ENCODE measurements at places on chromosomes 13 and 19.

DNA sequence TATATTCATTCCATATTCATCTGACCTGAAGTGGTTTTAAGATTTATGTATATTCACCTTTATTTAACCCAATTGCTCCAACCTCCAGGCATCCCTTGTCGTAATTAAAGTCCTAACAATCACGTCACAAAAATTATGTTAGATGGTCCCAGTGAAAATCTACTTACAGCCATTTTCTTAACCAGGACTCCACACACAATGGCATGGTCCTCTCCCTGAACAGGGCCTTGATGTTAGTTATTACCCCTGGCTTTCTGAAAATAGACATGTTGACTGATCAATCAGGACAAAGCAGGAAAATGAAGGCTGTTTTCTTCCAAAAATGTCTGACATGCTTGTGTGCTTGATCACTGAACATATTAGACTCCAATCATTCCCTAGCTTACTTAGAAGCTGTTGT lies 542.7 kb upstream of the SLITRK5 start:
- DNase-seq, result no peak

GRCh38 chr13:106455777-106456176 lies 79.7 kb downstream of the EFNB2 start:
- DNase-seq, result no peak

GRCh38 chr13:30418075-30418716 lies 4.1 kb upstream of the UBE2L5 start:
- no peak for DNase-seq

DNA sequence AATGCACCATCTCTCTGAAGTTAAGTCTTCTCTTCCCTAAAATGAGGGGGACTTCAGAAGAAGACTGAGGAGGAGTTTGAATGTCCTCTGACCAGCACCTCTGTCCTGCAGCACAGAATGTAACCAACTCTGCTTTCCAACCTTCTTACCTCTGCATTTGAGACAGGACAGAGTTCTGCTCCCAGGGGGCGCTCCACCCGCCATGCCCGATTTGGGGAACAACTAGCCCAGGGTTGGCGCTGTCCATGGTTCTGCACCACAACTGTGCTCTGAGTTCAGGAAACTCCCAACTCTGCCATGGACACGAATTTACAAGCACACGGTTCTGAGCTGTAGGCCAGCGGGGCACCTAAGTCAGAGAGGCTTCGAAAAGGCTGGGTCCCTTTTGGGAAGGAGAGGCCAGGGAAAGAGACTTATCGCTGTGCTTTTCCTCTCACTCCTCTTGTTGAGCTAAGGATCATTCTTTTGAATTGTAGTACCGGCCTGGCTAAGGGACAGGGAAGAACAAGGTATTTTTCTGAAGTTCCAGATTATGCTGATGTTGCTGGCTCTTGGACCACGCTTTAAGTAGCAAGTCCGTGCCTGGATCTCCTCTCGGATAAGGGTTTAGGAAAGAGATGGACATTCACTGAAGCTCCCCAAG lies 22.2 kb downstream of the SIGLEC5 start:
- DNase-seq, result peak; percentile 36

DNA sequence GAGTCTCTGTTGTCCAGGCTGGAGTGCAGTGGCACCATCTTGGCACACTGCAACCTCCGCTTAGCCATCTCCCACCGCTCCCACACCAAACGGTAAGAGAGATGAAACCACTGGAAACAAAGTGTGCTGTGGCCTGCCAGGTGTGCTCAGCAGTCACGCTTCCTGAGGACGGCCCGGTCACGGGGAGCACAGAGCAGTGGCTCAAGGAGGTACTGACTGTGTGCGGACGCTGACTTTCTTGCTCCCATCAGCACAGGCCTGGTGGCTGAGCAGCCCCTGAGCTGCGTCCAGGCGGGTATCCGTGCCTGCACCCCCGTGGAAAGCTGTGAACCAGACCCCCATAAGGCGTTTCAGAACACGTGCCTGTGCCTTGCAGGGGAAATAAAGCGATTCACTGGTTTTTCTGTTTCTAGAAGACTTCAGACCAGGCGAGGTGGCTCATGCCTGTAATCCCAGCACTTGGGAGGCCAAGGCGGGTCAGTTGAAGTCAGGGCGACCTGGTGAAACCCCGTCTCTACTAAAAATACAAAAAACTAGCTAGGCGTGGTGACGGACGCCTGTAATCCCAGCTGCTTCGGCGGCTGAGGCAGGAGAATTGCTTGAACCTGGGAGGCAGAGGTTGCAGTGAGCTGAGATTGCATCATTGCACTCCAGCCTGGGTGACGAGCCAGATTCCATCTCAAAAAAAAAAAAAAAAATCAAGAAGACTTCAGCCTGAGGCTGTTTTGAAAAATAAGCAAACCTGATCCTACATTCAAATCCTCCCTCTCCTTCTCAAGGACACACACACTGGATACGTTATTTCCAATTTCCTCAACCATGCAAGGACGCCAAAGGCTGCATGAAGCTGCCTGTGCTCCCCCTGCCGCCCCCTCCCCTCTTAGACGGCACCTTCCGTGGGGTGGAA lies 25.5 kb downstream of the ADPRHL1 start:
- DNase-seq, result no peak

DNA sequence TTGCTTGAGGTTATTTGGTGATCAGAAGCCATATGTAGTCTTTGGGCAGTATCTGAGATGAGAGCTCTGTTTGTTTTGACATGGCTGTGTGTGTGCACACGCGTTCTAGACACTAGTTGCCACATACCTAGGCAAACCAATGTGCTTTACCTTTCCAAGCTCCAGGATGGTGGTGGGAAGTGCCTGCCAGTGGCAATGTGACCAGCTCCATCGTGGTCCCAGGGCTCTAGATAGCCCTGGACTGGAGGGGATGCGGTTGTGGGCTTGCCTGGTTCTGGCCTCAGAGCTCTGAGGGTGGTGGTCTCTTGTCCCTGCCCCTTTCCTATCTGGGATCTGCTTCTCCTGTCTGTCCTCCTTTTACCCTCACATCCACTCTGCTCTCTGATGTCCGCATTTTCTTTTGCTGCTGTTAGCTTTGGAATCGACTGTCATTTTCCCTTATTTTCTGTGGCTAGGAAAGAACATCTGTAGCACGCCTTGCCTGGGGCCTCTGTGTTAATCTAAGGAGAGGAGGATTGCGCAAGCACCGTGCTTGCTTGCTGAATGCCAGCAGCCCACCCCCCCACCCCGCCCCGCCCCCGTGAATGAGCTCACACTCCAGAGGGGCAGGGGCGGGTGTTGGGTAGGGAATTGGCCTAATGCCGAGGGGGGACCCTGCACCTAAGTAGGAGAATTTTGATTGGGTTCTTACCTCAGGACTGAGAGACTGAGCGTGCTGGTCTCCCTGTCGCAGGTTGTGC lies 89.5 kb downstream of the ARHGEF7 start:
- DNase-seq, result no peak

DNA sequence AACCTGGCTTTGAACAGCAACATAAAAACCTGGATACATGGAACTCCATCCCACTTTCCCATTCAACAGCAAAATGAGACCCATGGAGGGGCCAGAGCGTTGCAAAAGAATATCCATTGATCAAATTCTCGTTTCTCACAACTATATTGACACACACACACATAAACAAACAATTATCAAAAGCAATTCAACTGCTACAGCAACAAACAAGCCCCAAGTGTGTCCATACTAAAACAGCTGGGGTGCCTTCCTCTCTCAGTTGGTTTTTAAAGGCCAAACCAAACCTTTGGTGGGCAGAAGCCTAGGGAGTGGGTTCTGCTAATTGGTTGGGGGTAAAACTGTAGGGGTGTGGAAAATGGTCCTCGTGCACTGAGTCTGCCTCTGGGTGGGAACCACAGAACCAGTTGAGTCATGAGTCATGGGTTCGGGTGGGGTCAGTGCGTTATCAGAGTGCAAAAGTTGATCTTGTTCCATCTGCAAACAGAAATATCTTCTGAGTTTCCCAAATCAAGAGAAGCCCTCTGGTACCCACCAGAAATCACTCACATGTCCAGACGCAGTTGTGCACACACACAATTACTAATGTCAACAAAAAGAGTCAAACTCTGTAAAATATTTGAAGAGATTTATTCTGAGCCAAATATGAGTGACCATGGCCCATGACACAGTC lies 18.5 kb downstream of the GPR42 start:
- DNase-seq, result peak; percentile 59

GRCh38 chr13:37225414-37226070 lies 120.1 kb upstream of the CSNK1A1L start:
- peak; percentile 50 for DNase-seq

- peak; percentile 66 for DNase-seq
Measured at GRCh38 chr19:1131718-1132551, 28.1 kb downstream of the GPX4 start.

GRCh38 chr13:98445340-98446233 lies 131.3 kb downstream of the STK24 start:
- peak; percentile 32 for DNase-seq

DNA sequence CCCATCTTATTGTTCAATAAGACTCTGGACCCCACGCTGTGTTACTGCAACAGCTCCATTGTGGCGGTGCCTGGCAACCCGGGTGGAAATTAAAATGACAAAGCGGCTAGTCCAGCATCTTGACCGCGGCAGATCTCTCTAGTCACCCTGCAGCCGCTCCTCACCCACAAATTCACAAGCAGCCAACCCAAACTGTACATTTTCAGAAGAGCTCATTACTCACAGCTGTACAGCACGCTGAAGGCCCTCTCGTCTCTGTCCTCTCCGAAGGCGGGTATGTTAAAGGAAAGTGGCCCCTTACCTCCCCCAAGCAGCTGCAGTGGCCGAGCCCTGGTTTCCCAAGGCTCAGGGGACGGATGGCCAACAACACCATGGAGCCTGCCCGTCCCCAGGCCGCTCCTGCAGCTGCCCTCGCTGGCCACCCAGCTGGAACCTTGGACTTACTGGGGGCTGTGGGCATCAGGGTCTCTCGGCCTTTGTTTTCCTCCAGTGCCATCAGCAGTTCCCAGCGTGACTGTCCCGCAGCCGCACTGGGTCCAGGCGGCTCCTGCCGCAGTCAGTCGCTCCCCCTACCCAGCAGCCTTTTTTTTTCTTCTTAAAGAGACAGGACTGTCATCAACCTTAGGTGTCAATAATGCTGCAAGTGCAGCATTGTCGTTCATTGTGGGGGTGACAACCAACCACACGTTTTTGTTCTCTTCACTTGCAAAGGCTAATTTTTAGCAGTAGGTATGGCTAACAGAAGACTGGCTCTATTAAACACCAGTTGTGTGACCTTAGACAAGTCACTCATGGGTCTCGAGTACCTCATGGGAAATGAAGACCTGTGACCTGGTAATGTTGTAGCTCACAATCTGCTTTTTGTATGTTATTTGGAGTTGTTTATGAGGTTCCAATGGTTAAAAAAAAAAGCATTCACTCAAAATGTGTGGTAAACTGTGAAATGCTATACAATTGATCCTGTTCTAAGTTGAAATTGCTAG lies at the start of gene SACS:
Gene SACS (minus strand): TSS at position 532 of the 983 bp plus-strand sequence. CDS start 22,463 bp downstream, outside the sequence.
- peak; percentile 24 for DNase-seq

DNA sequence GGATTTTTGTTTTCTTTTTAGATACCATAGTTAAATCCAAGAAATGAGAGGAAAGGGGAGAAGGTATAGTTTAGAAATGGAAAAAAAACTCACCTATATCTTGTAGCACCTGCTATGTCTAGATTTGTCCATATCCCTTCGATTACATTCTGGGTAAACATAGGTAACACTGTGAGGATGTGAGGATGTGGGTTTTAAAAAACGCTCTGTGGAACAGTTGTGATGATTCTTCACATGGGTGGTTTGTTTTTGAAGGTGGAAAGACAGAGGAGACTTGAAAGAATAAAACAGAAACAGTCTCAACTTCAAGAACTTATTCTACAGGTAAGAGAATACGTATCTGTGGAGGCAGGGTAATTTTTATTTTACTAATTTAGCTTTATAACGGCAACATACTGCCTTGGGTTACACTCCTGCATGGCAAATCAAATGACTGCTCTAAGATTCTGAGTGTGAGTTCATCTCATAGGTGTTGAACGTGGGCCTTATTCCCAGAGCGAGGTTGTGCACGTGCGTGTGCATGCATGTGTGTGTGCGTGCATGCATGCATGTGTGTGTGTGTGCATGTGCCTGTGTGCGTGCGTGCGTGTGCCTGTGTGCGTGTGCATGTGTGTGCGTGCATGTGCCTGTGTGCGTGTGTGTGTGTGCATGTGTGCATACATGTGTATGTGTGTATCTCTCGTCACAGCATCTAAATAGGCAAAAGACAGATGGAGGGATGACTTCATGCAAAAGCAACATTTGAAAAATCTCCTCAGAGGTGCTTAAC lies 23.5 kb downstream of the ATP4B start:
- no peak for DNase-seq

- DNase-seq, result peak; percentile 85
Measured at GRCh38 chr13:77898097-77898496, 20.5 kb downstream of the EDNRB start.

DNA sequence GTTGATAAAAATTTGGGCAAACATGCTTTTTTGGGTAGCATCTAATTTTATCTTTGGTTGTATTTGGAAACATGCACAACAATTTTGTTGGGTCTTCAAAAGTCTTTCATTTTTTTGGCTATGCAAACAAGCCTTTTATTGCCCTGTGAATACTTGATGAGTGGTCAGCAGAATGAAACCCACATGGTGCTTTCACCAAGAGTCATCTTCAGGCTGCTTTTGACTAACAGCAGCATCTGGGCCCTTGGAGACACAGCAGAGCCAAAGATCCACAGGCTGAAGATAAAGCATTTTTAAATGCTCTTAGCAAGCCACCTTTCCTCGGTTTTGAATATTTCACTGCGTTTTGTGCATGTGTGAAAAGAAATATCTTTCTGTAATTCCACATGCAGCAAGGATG lies 154.9 kb downstream of the FGF9 start:
- no peak for DNase-seq

GRCh38 chr19:54335979-54336892 lies 2.7 kb downstream of the LILRA4 start:
- DNase-seq, result no peak

DNA sequence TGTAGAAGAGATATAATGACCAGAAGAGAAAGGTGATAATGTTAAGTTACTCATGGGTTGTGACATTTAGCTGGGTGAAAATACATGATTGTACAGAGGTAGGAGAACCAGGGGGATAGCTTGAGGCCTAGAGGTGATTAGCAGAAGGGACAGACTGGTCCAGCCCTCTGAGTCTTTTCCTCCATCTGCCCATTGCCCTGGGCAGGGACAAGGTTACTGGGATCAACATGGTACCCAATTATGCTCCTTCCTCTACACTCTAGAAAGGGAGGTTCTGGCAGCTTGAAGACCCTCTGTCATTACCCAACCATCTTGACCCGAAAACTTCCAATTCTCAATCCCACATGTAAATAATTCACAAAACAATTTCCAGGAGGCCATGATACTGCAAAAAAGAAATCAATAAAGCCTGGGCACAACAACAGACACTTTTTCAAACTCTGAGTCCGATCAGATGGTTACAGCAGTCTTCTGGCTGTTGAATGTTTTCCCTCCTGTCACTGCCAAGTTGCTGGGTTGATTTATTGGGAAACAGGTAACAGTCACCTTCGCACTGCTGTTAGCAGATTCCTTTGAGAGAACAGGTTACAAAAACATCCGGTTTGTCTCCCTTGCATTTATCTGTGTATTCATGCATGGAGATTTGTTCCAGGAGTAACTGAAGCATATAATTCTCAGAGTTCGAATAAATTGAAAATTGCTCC lies 239.1 kb upstream of the HTR2A start:
- no peak for DNase-seq

Data from foreskin melanocyte (primary cell).